Tibial artery (tissue), 4 donors: ENCODE measurements at places on chromosomes 5 and 9.

- H3K4me3 ChIP-seq: peak within 1 kb of the TSS; percentile 30
- no peaks in the 10 kb centered on the region for H3K36me3 ChIP-seq
- H3K4me1 ChIP-seq: peaks cover 2% of the 10 kb centered on the region
- peaks cover 26% of the 10 kb centered on the region for H3K27me3 ChIP-seq
- peak; percentile 46 for DNase-seq
Observed at GRCh38 chr9:90801241-90801972, at the start of gene SYK. Gene SYK, plus strand, starts transcription at chr9:90801819. Its CDS starts 42,080 bp downstream, at chr9:90843899.

GRCh38 chr5:135546912-135547311, 11.1 kb upstream of the NEUROG1 start:
- no peaks in the 10 kb centered on the region for H3K36me3 ChIP-seq
- no peak for DNase-seq
- no peaks in the 10 kb centered on the region for H3K27me3 ChIP-seq

GRCh38 chr9:101711330-101711941, 27.0 kb downstream of the GRIN3A start:
- no peak overlapping the region for H3K4me3 ChIP-seq
- no peaks in the 10 kb centered on the region for H3K27me3 ChIP-seq
- DNase-seq: no peak
- no peaks in the 10 kb centered on the region for H3K36me3 ChIP-seq
- H3K4me1 ChIP-seq: no peaks in the 10 kb centered on the region
- H3K27ac ChIP-seq: no peak overlapping the region

DNA sequence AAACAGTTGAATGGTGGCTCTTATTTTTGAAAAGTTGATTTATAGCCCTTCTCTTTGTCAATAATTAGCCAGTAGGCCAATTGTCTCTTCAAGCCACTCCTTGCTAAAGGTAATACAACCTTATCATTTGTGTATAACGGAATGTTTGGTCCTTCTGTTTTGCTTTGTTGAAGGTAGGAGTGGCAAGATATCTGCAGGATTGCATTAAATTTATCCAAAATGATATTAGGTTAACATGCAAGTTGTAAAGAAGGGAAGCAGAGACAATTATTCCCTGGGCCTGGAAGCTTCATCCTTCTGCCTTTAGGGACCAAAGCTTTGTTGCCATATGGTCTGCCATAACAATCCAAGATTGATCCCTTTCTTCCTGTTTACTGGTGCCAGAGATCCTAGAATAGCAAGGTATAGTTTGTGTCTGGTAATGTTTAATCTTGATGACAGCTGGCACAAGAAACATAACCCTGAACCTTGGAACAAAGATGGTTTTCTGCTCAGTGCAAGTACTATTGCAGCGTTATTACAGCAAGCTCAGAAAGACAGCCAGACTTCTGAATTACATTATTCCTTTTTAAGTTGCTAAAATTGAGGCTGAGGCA, 15.5 kb upstream of the FSD1L start:
- no peak overlapping the region for H3K27ac ChIP-seq
- H3K4me3 ChIP-seq: no peak overlapping the region
- no peaks in the 10 kb centered on the region for H3K4me1 ChIP-seq
- DNase-seq: no peak

GRCh38 chr5:71907001-71907588, 188.0 kb downstream of the CARTPT start:
- peak overlapping the region; percentile 45 for H3K27ac ChIP-seq
- no peak overlapping the region for H3K4me3 ChIP-seq
- no peaks in the 10 kb centered on the region for H3K4me1 ChIP-seq
- no peak for DNase-seq
- H3K36me3 ChIP-seq: no peaks in the 10 kb centered on the region

- peak overlapping the region; percentile 69 for H3K27ac ChIP-seq
- no peak overlapping the region for H3K4me3 ChIP-seq
- no peaks in the 10 kb centered on the region for H3K36me3 ChIP-seq
- DNase-seq: no peak
Observed at GRCh38 chr9:115461280-115461679, 343.3 kb upstream of the TNC start.

DNA sequence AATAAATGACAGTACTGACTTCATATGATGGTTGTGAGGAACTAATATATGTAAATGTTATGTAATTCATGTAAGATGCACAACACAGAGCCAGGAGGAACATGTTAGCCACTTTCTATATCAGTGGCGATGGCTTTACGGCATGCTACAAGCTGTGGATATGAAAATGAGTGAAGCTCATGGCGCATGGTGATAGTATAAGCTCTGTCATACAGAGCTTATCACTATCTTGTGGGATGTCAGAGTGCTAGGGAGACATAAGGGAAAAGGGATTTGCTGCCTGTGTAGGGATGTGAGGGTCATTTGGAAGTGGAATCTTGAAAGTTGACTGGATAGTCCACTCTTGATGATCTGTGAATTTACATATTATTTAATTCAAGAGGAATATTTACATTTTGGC, 13.6 kb downstream of the CPEB4 start:
- no peak overlapping the region for H3K4me3 ChIP-seq
- peak overlapping the region; percentile 54 for H3K27ac ChIP-seq
- H3K27me3 ChIP-seq: no peaks in the 10 kb centered on the region
- no peak for DNase-seq
- H3K36me3 ChIP-seq: no peaks in the 10 kb centered on the region

DNA sequence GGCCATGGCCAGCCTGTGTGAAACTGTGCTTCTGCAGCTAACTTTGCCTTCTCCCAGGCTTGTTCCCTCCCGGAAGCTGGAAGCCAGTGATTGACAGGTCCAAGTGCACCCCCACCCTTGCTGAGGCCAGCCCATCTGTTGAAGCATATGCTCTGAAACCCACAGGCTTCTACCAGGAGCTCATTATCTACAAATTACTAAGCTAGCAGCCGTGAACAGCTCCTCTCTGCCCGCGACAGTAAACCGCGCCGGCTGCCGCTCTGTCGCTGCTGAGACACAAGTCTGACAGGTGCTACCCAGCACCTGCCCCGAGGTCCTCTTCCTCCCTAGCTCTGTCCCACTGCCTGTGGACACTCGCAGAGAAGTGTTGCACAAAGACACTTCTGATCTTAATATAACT, 490.9 kb downstream of the GADD45G start:
- H3K27me3 ChIP-seq: no peaks in the 10 kb centered on the region
- no peak overlapping the region for H3K27ac ChIP-seq
- no peak for DNase-seq
- H3K4me3 ChIP-seq: no peak overlapping the region

GRCh38 chr9:98995971-98996504, 52.3 kb downstream of the COL15A1 start:
- H3K27ac ChIP-seq: peak overlapping the region; percentile 85
- H3K36me3 ChIP-seq: no peaks in the 10 kb centered on the region
- no peak overlapping the region for H3K4me3 ChIP-seq

DNA sequence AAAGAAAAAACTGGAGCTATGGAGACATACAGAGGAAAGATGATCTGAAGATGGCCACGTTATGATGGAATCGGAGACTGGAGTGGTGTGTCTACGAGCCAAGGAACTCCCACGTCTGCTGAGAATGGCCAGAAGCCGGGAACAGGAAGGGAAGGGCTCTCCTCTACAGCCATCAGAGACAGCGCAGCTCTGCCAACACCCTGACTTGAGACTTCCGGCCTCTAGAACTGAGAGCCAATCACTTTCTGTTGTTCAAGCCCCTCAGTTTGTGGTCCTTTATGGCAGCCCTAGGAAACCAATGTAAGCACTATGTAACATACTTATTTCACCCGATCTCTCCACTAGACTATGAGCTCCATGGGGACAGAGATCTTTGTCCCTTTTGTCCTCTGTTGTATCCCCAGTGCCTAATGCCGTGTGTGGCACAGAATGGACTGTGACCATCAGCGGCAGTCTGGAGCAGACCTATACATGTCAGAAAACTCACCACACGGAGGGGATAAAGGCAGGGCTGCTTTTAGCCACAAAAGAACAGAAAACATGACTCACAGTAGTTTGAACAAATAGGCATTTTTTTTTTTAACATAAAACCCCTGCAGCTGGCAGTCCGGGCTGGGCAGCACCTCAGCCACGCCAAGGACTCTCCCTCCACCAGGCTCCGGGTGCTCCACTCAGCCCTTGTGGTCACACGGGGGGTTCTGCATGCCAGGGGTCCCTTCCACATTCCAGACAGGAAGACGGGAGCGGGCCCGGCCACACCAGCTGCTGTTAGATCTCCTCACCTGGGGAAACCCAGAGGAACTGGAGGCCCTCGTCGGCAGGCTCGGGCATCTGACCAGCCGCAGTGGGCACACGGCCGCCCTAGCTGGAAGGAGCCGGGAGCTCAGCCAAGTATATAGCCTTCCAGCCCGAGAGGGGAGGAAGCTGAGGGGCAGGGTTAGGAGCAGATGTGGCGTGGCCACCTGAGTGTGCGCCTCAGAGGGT, 16.1 kb upstream of the MXD3 start:
- H3K27me3 ChIP-seq: no peaks in the 10 kb centered on the region
- peaks cover 4% of the 10 kb centered on the region for H3K4me1 ChIP-seq
- peak overlapping the region; percentile 24 for H3K27ac ChIP-seq
- no peak for DNase-seq
- H3K4me3 ChIP-seq: no peak overlapping the region

GRCh38 chr9:113488490-113488889, 25.0 kb downstream of the RGS3 start:
- peak; percentile 72 for DNase-seq
- no peak overlapping the region for H3K4me3 ChIP-seq
- H3K27me3 ChIP-seq: no peaks in the 10 kb centered on the region
- peak overlapping the region; percentile 90 for H3K27ac ChIP-seq

- H3K36me3 ChIP-seq: no peaks in the 10 kb centered on the region
- H3K27me3 ChIP-seq: no peaks in the 10 kb centered on the region
- no peak for DNase-seq
- peak overlapping the region; percentile 48 for H3K27ac ChIP-seq
- H3K4me1 ChIP-seq: peaks cover 6% of the 10 kb centered on the region
Observed at GRCh38 chr9:73180403-73180802, 28.7 kb downstream of the ANXA1 start.

GRCh38 chr9:124784509-124784908, 7.6 kb downstream of the OLFML2A start:
- no peaks in the 10 kb centered on the region for H3K27me3 ChIP-seq
- no peak for DNase-seq
- H3K36me3 ChIP-seq: no peaks in the 10 kb centered on the region
- H3K4me3 ChIP-seq: no peak overlapping the region

GRCh38 chr9:108094676-108094993, 605.1 kb upstream of the KLF4 start:
- H3K27ac ChIP-seq: no peak overlapping the region
- H3K4me1 ChIP-seq: no peaks in the 10 kb centered on the region
- H3K27me3 ChIP-seq: no peaks in the 10 kb centered on the region
- H3K36me3 ChIP-seq: no peaks in the 10 kb centered on the region
- no peak overlapping the region for H3K4me3 ChIP-seq

DNA sequence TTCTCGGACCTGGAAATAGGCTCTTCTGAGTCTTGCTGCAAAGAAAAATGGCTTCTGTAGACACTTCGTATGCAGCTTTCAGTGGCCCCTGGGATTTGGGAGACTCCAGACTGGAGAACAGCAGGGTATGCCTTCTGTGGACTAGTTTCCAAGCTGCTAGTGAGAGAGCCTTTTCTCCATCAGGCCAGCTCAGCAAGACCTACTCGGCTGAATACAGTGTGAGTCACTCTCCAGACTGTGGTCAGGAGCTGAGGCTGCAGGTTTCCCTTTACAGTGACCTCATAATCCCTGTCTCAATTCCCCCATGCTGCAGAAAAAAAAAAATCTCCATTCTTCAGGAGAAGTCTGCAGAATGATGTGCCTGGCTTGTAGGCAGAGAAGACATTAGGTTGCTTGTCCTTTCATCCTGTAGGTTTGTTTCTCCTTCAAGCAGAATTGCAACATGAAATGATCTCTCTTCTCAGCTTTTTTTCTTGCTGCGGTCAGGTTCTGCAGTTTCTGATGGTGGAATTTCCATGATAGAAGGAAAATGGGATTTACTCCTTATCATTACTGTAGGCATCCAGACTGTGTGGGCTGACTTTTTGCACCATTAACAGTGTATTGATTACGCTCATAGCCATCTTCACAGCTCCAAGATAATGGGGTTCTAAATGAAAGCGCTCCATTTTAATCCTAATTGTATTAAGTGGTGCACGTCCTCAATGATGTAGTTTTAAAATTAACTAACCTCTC, 78.3 kb upstream of the TNFSF8 start:
- no peak for DNase-seq
- H3K4me1 ChIP-seq: no peaks in the 10 kb centered on the region
- H3K4me3 ChIP-seq: no peak overlapping the region
- no peaks in the 10 kb centered on the region for H3K27me3 ChIP-seq

- no peak overlapping the region for H3K4me3 ChIP-seq
- no peak overlapping the region for H3K27ac ChIP-seq
- DNase-seq: no peak
- H3K36me3 ChIP-seq: no peaks in the 10 kb centered on the region
- H3K4me1 ChIP-seq: no peaks in the 10 kb centered on the region
- H3K27me3 ChIP-seq: no peaks in the 10 kb centered on the region
Observed at GRCh38 chr5:59817536-59817935, 76.0 kb downstream of the PDE4D start.

- H3K27ac ChIP-seq: no peak overlapping the region
- peaks cover 45% of the 10 kb centered on the region for H3K4me1 ChIP-seq
- no peak for DNase-seq
- no peak overlapping the region for H3K4me3 ChIP-seq
- no peaks in the 10 kb centered on the region for H3K36me3 ChIP-seq
- H3K27me3 ChIP-seq: no peaks in the 10 kb centered on the region
Observed at GRCh38 chr5:54721951-54722654, 204.5 kb downstream of the SNX18 start.

- no peak overlapping the region for H3K4me3 ChIP-seq
- H3K4me1 ChIP-seq: no peaks in the 10 kb centered on the region
- DNase-seq: no peak
- no peak overlapping the region for H3K27ac ChIP-seq
- no peaks in the 10 kb centered on the region for H3K36me3 ChIP-seq
Observed at GRCh38 chr9:114494776-114495569, 10.3 kb downstream of the WHRN start.

- no peak overlapping the region for H3K4me3 ChIP-seq
- H3K36me3 ChIP-seq: no peaks in the 10 kb centered on the region
- no peaks in the 10 kb centered on the region for H3K4me1 ChIP-seq
- no peaks in the 10 kb centered on the region for H3K27me3 ChIP-seq
- no peak for DNase-seq
Observed at GRCh38 chr5:156951359-156951758, 11.7 kb downstream of the TIMD4 start.

- no peak overlapping the region for H3K4me3 ChIP-seq
- no peaks in the 10 kb centered on the region for H3K36me3 ChIP-seq
- peaks cover 14% of the 10 kb centered on the region for H3K4me1 ChIP-seq
- no peaks in the 10 kb centered on the region for H3K27me3 ChIP-seq
- no peak overlapping the region for H3K27ac ChIP-seq
- DNase-seq: no peak
Observed at GRCh38 chr5:7759257-7759871, 91.6 kb downstream of the CFAP90 start.

- H3K36me3 ChIP-seq: no peaks in the 10 kb centered on the region
- no peaks in the 10 kb centered on the region for H3K4me1 ChIP-seq
- H3K27ac ChIP-seq: no peak overlapping the region
- H3K4me3 ChIP-seq: no peak overlapping the region
- DNase-seq: no peak
- no peaks in the 10 kb centered on the region for H3K27me3 ChIP-seq
Observed at GRCh38 chr9:82196622-82197441, 208.3 kb downstream of the SPATA31D1 start.

- no peak overlapping the region for H3K4me3 ChIP-seq
- no peaks in the 10 kb centered on the region for H3K4me1 ChIP-seq
- H3K27ac ChIP-seq: no peak overlapping the region
- H3K27me3 ChIP-seq: no peaks in the 10 kb centered on the region
Observed at GRCh38 chr5:97408331-97408730, 225.3 kb upstream of the RIOK2 start.
